ENCODE measurements at places on chromosomes 2 and 18.

- no peak for DNase-seq
Measured at GRCh38 chr18:48637081-48637990, 98.5 kb downstream of the CTIF start.

DNA sequence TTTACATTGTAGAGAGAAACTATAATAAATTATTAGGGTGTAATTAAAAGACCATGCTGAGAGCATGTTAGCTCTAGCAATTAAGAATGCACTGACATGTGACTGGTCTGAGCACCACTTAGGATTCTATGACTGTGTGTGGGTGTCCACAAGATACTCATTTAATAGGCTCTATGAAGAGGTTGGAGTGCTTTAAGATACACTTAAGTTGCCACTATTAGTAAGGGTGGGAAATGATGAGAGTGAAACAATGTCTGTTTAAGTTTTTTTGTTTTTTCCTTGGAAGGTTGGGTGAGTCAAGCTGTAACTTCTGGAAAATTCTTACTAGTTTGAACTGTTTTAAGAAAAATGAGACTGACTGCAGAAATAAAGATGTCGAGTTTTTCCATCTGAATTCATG, 1.8 kb upstream of the FAP start:
- no peak for DNase-seq

- no peak for DNase-seq
Measured at GRCh38 chr2:233700028-233700635, 7.4 kb downstream of the UGT1A6 start.

GRCh38 chr18:63545000-63545399, 2.8 kb downstream of the SERPINB12 start:
- no peak for DNase-seq

DNA sequence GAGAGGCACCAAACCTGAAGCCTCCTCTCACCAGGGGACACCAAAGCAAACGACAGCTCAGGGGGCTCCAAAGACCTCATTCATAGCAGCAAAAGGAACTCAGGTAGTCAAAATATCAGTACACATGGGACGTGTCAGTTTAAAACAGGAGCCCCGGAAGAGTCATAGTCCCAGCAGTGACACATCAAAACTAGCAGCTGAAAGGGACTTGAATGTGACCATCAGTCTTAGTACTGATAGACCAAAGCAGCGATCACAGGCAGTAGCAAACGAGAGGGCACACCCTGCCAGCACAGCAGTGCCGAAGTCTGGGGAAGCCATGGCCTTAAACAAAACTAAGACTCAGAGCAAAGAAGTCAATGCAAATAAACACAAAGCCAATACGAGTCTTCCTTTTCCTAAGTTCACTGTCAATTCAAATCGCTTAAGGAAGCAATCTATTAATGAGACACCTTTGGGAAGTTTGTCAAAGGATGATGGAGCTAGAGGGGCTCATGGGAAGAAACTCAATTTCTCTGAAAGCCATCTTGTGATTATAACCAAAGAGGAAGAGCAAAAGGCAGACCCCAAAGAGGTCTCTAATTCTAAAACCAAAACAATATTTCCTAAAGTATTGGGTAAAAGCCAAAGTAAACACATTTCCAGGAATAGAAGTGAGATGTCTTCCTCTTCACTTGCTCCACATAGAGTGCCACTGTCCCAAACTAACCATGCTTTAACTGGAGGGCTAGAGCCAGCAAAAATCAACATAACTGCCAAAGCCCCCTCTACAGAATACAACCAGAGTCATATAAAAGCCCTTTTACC, 1.2 kb downstream of the GALNT5 start:
- DNase-seq: no peak

DNA sequence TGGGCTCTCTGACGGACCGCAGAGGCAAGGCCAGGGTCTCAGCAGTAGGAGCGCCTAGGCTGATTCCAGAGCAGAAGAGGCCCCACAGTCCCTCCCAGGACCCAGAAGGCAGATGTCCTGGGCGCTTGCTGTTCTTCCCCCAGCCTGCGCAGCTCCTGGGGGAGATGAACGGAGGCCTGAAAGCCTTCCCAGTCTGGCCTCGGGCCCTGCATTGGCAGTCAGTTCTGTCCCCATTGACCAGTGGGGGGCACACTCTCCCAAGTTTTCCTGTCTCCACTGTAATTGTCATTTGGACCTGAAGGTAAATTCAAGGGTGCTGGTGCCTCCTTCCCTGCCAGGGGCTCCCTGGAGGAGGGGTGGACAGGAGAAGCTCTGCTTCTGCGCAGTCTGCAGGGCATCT, 345.7 kb downstream of the CYP26B1 start:
- no peak for DNase-seq

- DNase-seq: no peak
Measured at GRCh38 chr2:132489150-132489549, 72.5 kb downstream of the GPR39 start.

DNA sequence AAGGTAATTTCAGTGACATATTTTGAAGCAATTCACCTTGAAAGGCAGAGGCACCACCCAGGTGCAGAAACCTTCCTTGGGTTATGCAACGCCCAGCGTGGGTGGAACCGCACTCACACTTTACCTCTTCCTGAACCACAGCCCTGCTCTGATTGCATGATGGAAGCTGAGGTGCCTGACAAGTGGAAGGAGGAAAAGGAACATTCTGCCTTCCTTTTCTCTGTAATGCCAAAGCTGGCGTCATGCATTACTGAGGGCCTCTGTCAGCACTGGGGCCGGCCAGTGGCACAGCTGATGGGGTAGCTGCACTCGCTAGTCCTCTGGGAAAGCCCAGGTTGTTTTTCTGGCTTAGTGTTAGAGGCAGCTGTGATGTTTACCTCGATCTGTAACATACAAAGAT, 266.5 kb downstream of the NEDD4L start:
- no peak for DNase-seq

GRCh38 chr2:238855299-238855698, 7.4 kb downstream of the TWIST2 start:
- no peak for DNase-seq

GRCh38 chr18:21602299-21602587, 1.7 kb upstream of the ESCO1 start:
- DNase-seq: no peak

DNA sequence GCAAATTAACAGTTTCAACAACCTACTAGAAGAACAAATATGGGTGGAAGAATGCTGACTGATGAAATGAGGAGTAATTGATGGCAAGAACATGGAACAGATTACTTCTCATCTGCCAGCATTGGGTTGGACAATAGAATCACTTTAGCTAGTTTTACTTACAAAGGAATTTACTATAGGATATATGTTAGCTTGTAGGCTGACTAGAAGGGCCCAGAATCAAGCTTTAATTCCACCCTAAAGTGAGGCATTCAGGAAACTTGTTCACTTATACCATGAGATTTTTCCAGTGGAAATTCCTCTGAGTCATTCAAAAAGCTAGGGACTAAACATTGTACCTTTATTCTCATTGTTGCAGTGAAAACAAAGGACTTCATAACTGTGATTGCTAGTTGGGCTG, 5.0 kb upstream of the ZSWIM2 start:
- DNase-seq: no peak

Measured in esophagus squamous epithelium (tissue), 5 donors.